Activated CD4-positive, alpha-beta T cell treated with anti-CD3 and anti-CD28 coated beads, Interleukin-2, amount 50 U/mL, for 48 hours (primary cell): ENCODE measurements at places on chromosomes 3 and 15.

GRCh38 chr3:184642631-184643285, 69.1 kb downstream of the MAGEF1 start:
- no peak for DNase-seq

GRCh38 chr15:37289109-37289765, 188.9 kb upstream of the MEIS2 start:
- DNase-seq: no peak

DNA sequence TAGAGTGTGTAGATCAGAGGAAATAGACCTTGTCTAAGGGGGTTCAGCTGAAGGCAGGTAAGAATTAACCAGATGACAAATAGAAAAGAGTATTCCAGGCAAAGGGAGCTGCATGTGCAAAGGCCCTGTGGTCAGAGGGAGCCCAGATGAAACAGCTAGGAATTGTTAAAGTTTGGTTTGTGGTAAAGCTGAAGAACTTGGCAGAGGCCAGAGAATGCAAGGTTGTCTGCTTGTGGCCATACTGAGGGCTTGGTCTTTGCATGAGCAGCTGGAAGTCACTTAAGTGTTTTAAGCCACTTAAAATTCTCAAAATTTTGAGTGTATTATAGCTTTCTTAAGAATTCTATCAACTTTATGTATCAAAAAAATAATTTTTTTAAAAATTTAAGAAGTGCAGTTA, 116.5 kb downstream of the NEK10 start:
- DNase-seq: no peak

DNA sequence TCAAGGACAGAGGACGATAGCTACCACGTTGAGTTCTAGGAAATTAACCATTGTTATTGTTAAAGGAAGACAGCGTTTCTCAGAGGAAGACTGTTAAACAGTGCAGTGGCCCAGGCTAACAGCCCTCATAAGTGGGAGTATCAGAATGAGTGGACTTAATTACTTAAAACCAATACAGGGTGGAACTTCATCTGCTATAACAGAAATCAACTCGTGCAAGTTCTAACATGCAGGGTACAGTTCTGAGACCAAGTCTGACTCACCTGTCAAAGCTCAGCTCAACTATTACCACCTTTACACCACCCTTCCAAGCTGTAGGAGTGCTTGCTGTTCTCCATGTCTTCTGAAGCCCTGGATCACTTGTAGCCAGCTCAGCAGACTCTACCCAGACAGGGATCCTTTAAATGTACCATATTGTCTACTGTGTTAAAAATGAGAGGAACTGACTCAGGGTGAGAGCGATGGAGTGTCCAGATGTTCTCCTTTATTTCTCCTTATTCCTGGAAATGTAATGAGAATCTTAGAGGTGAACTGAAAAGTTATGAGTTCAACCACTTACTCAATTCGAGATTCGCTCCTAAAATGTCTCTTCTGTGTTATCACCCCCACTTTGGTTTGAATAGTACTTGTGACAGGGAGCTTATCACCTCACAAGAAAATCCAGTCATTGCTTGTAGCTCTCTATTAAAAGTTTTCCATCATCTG, 26.5 kb downstream of the CD86 start:
- no peak for DNase-seq

DNA sequence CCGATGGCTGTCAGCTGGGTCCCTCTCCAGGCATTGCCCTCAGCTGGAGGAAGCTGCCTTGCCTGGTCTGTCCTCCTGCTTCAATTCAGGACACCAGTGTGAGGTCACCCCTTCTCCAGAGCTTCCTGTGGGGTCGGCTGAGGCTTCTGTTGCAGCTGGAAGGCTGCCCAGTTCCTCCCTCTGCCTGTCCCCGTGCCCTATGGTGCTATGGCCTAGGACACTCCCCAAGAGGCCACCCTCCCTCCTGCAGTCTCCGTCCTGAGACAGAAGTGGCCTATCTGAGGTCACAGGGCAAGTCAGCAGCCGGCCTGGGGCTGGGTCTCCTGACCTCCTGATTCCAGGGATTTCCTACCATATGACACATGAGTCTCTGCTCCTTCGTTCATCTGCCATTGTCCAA, 57.9 kb downstream of the RASGRF1 start:
- DNase-seq: no peak

GRCh38 chr15:66907826-66908743, 157.3 kb upstream of the SMAD3 start:
- DNase-seq: no peak

DNA sequence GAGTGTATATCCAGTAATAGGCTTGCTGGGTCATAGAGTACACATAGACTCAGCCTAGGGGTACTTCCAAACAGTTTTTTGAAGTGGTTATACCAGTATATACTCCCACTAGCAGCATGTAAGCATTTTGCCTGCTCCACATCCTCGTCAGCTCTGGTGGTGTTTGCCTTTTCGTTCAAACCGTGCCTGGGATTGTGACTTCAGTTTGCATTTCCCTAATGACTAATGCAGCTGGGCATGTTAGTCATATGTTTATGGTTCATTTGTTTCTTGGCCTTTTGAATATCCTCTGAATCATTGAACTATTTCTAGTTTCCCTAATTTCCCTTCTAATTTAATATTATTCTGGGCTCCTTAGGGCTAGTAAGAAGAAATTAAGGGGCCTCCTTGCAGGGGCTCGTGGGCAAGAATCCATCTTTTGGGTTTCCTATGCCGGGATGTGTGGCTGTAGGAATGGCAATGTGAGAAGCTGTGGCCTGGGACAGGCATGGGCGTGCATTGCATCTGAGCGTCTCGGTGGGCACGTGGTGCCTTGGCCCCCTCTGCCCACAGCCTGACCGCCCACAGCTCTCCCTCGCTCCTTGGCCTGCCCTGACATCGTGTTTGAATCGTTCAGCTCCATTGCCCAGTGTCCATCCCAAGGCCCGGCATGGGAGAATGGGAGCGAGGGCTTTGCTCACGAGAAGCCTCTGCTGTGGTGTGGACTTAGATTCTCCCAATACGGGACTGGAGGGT, 26.4 kb downstream of the FAH start:
- DNase-seq: no peak

DNA sequence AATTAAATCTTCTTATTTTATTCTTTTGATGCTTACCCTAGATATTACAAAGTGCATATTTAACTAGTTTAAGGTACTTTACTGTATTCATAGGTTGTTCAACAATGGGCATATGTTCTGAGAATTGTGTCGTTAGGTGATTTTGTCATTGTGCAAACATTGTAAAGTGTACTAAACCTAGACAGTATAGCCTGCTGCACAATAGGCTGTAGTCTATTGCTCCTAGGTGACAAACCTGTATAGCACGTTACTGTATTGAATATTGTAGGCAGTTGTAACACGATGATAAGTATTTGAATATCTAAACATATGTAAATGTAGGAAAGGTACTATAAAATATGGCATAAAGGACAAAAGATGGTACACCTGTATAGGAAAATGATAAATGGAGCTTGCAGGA, 100.7 kb downstream of the CACNA2D3 start:
- DNase-seq: no peak

DNA sequence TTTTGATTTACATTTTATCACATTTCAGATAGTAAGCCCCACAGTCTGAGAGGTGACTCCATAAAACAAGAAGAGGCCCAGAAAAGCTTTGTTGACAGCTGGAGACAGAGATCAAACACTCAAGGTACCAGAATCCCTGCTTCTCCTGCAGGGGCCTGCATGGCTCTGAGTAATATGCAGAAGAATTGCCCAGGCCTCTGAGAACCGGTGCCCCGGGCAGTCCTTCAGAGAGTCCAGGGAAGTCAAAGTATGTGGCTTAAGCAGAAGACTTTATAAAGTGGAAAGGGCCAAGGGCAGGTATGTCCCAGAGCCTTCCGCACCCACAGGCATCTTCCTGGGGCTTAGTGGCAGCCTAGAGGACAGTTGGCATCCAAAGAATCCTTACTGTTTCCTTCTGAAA, 12.8 kb downstream of the ATRIP start:
- no peak for DNase-seq

DNA sequence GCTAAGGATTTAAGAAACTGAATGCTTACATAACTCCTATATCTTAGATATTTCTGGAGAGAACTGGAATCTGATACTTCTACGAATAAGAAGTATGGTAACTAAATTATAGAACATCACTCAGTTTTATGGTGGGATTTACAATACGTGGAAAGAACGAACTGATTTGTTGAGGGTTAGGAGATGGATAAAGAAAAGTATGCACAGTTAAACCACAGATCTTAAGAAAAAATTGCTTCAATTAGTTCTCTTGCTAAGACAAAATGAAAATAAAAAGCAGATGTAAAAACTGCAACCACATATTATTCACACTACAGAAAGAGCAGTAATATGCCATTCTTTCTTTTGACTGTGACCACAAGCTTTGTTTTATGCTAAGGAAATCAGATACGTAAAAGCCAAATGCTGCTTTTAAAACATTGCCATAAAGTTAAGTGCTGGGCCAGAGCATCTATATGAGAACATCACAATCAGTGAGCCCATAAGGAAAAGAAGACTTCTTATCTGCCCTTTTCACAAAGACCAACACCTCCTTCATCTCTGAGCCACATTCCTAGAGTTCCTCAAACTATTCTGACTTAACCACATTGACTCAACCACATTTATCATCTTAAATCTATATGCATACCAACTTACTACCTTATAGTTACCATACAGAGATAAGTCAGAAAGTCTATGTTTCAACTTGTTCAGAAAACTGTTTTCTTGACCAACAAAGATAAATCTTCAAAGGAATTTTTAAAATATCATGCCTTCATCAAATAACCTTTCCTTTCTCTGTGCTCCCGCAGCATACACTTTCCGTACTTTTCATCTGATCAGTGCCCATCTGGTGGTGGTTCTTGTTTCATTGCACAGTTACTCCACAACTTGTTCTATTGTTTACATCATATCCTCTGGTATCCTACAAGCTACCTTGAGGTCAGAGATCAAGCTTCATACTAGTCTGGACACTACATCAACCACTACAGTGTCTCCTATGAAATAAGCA, 61.7 kb downstream of the FSIP1 start:
- DNase-seq: no peak

GRCh38 chr15:58870451-58870850, 63.0 kb downstream of the SLTM start:
- no peak for DNase-seq

- no peak for DNase-seq
These were observed 12.8 kb downstream of the SNAP23 start for GRCh38 chr15:42508263-42508690.

DNA sequence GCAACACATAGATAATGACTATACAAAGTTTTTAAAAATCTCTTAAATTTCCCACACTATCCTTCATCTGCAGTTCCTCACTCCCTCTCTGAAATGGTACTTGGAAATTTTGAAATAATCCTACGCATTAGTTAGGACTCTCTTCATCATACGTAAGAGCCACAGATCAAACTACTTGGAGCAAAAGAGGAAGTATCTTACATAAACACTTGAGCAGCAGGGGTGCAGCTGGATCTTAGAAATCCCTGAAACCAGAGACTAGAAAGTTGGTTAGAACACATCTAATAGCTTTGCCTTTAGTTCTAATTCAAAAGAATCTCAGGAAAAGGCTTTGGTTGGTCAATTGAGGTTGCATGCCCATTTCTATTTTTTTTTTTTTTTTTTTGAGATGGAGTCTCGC, 38.8 kb upstream of the ZNF445 start:
- DNase-seq: no peak

DNA sequence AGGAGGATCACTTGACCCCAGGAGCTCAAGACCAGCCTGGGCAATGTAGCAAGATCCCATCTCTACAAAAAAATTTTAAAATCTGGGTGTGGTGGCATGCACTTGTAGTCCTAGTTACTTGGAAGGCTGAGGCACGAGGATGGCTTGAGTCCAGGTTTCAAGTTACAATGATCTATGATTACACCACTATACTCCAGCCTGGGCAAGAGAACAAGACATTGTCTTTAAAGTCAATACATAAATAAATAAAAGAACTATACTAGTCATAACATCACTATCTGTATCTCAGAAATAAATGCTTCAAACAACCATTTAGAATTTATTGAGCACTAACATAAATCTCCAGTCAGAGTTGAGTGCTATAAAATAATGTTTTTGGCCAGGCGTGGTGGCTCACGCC, 8.5 kb upstream of the PHLDB2 start:
- no peak for DNase-seq

- no peak for DNase-seq
These were observed 185.2 kb downstream of the ANXA2 start for GRCh38 chr15:60212536-60212935.

DNA sequence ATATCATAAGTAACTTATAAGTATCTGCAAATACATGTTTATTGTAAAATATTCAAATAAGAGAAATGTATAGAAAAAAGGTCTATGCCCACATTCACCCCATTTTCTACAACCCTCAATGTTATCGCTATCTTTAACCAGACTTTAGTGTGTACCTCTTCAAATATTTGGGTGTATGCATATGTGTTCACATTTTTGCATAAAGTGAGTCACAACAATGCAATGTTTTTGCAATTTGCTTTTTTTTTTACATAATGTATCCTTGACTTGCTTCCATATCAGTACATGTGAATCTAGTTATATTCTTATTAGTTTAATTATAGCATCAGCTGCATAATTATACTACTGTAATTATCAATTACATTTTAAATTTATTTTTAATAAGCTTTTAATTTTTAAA, 117.3 kb upstream of the LYSMD4 start:
- DNase-seq: no peak

DNA sequence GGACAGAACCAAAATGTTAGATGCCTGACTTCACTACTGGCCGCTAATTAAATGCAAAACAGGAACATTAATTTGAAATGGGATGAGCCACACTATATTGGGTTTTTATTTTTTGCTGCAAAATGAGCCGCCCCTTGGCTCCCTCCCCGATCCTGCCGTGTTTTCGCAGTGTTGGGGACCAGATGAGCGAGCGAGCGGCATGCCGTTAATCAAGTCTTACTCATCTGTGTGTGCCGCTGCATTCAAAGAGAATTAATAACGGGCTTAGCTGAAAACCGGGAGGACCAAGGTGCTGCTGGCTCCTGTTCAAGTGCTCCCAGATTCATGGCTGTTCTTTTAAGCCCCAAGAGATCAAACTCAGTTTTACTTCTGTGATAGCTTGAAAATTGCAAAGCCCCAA, 20.0 kb downstream of the TAFA4 start:
- DNase-seq: no peak

GRCh38 chr3:105360003-105360402, 6.7 kb upstream of the ALCAM start:
- DNase-seq: no peak

DNA sequence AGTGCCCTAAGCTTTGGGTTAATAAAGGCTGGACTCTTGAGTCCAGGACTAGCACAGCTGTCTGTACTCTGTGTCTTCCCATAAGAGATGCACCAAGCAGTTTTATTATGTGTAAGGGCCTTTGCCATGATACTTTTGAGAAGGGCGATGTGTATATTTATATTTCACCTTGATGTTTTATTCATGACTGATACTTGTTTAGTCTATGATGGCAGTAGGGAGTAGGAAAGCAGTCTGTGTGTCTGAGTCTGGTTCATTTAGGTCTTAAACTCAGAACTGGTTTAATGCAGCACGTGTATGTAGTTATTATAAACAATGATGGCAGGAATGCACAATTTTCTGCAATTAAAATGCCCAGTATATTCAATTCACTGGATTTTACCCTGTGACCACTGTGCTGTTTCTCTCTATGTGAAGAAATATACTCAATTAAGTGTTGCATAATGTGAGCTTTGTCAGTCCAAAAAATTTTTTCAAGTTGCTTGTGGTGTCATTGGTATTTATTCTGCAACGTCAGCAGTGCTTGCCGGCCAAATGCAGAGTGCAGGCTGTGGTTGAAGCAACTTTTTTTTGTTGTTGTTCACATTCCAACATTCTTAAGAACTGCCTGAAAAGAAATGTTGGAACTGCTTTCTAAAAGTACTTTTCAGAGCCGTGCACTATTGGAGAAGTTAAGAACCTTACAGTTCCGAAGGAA, 423.7 kb upstream of the SEMA6D start:
- no peak for DNase-seq

GRCh38 chr3:39029556-39029955, 22.2 kb downstream of the SCN11A start:
- no peak for DNase-seq
